Heart right ventricle (tissue), 16 donors: ENCODE measurements at places on chromosomes 5 and 9. TPM values are rescaled to one million over a fixed set of nuclear protein-coding genes. Genes with fewer than 3 reads are reported as not detected.

Gene MLANA
- polyA plus RNA-seq: not detected

Gene NRARP
- 5.4 TPM for polyA plus RNA-seq

Gene FRMPD1
- 0.03 TPM for polyA plus RNA-seq

Gene CER1
- polyA plus RNA-seq: not detected

Gene RNF183
- 0.03 TPM for polyA plus RNA-seq

DNA sequence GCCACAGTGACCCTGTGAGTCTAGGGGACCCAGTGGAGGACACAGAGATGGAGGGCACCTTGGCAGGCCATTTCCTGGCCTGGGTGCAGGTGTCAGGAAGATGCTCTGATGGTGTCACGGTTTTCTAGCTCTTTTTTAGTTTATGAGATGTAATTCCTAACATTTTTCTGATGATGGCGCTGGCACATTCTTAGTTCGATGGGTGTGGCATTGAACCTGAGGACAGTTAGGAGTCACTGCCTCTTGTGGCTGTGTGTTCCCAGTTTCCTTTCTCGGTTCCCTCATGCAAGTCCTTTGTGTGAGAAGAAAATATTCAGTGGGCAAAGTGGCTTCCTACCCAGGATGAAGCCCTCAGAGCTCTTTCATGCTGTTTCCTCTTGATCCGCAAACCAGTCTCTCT lies 129.4 kb upstream of the ICE1 start:
- DNase-seq: no peak

GRCh38 chr9:73151653-73152542 lies at the start of gene ANXA1:
Gene ANXA1 (plus strand): TSS chr9:73151865. CDS start chr9:73158536, 6,671 bp downstream.
- DNase-seq: no peak

DNA sequence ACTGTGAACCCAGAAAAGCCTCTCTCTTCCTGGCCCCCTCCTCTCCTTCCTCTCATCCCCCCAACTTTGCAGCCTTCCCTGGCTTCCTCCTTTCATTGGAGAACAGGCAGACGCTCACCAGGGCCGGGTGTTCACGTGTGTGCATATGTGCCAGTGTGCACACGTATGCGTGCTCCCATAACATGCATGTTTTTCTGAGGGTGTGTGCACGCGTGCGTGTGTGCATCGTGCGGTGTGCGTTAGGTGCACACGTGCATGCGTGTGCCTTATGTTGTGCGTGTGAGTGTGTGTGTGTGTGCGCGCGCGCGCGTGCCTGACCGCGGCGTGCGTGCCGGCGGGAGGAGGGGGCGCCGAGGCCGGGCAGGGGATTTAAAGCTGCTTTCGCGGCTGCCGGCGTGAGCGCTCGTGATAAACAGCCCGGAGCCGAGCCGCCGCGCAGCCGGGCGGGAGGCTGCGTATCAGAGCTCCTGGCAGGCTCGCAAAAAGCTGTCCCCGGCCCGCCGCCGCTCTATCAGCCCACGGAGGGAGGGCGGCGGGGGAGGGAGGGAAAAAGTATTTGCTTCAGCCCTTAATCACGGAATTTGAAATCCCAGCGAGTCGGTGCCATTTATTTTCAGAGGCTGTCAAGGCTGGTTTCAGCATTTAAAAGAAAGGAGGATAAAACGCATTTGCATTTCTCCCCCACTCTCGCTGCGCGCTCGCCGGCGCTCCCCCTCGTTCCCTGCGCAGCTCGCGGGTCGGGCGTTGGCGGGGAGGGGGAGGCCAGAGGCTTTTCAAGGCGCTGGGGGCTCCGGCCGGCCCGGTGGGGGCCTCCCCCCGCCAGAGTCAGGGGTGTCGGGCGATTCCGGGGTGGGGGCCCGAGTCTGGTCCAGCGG lies 183.9 kb downstream of the C9orf50 start:
- DNase-seq: peak; percentile 76

- no peak for DNase-seq
Observed at GRCh38 chr9:79224672-79225433, 346.9 kb upstream of the TLE4 start.

DNA sequence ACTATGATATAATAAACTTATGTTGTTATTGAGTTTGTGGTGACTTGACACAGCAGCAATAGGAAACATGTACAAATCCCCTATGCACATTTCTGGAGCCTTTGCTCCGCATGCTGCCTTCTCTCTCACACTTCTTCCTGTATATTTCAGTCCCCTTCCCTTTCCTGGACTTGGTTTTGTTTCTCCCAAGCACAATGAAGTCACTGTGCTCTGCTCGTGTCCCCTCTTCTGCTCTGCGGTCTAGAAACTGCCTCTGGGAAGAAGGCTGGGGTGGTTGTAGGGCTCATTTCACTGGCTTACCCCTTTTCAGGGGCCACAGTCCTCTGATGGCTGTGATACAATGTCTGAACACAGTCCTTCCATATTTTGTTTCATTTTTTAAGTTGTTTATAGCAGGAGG lies 15.7 kb upstream of the FGD3 start:
- no peak for DNase-seq

GRCh38 chr9:113651896-113652295 lies 188.4 kb downstream of the RGS3 start:
- DNase-seq: no peak

GRCh38 chr5:39117401-39117800 lies 43.2 kb upstream of the RICTOR start:
- no peak for DNase-seq

DNA sequence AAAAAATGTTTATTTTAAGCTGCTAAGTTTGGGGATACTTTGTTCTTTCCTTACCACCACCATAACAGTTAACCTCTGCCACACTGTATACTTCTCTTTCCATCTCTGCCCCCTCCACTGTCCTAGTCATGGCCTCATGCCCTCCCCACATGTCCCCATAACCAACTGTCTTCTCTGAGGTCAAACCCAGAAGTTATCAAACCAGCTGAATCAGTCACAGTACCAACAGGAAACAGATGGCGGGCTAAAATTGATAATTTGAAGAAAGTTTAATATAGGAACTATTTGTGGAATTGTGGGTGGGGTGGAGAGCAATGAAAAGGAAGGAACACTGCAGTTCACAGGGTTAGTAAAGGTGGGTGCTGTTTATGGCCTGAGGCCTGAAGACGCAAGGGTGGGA lies 5.7 kb upstream of the DCTN4 start:
- no peak for DNase-seq

DNA sequence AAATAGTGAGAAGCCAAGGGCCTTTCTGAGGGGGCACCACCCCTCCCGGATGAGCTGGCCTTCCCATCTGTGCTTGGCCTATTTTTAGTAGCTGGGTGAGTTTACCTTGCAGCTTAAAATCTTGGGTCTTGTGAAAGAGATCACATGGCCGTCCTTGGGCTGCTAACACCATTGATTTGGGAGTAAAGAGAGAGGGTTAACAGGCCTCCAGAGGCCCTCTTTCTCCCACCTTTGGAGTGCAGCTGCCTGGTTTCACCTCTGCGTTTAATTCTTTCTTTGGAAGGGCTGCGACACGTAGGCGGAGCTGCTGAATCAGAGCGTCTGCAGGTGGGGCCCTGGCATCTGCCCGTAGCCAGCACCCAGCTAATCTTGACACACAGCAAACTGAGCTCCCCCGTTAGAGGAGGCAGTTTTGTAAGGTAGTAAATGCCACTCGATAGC lies 12.8 kb downstream of the OLFM1 start:
- DNase-seq: no peak

DNA sequence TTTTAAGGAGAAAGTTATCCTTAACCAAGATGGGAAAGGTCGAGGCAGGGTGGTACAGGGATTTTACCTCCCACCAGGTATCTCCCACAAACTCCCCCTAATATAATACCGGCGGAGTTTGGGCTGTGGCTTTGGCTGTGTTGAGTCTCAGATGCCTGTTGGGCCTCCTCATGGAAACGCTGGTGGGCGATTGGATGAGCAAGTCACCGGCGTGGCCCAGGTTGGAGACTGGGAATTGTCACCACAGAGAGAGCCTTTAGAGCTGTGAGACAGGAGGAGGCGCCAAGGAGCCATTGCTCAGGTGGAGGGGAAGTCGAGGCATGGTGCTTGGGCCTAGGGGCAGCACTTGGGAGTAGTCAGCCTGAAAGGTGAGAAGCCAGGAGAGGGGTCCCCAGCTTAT lies 3.4 kb upstream of the CAMSAP1 start:
- no peak for DNase-seq

- no peak for DNase-seq
Observed at GRCh38 chr5:167813389-167813788, 478.1 kb upstream of the WWC1 start.

- no peak for DNase-seq
Observed at GRCh38 chr9:122785269-122785668, 3.5 kb upstream of the OR5C1 start.

DNA sequence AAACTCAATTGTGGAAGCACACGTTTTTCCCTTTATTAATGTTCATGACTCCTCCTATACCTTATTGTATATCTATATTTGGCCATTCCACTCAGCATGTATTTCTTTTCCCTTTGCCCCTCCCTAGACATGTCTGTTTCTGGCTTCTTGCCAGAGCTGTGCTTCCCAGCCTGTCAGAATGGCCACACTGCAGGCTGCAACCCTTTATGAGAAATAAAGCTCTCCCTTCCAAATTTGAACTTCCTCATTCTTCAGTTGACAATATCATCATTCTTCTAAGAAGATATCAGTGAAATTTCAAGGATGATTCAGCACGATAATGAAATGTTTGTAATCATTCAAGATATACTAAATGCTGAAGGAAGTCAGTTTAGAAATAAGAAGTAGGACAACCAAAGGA lies 107.6 kb upstream of the PRSS3 start:
- DNase-seq: no peak

DNA sequence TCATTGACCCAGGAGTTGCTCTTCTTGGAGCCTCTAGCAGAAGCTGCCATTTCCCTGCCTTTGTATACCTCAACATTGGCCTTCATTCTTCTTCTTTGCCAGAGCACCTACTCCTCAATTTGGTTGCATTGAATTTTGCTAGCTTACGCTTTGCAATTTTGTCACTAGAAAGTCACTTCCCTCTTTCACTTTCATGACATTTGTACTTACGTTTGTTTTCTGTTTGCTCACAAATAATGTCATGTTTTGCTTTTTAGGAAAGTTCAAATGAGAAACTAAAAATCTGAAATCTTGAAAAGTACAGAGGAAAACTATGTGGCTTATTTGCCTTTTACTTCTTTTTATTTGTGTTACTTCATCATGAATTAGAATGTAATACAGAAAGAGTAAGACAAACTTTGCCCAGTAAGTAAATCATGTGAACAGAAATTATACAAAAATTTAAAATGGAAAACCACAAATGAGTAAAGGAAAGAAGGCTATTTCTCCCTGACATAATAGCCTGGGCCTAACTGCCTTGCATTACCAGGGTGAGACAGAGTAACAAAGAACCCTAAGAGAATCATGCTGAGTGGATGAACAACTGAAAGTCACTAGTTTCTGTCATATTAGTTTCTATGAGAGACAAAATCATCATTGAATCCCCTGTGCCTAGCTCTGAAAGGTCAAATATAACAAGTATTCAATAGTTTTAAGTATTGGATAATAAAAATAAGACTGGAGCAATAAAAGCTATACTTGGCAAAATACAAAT lies 7.4 kb upstream of the IFNA1 start:
- DNase-seq: no peak

DNA sequence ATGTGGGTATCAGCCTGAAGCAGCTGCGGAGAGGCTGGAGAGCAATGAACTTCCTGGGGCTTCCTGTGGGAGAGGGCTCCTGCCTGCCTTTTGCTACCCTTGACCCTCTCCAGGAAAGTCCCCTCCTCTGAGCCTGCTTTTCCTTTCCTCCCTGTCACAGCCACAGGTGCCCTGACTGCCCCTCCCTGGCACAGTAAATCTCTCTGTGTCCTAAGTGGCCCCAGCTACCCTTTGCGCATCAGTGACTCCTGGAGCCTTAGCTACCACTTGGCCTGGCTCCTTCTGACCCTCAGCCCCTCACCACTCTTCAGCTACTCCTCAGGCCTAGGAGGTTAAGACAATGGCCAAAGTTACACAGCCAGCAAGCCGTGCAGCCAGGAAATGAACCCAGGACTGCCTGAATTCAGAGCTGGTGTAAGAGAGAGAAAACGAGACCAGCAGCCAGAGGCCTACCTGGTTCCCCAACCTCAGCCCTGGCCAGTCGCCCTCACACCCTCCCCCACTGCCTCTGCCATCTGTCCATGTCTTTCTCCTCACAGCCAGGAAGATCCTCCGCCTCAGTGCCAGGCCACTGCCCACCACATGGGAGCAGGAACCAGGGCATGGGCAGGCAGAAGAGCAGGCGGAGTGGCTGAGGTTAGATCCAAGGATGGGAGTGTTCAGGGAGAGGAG lies 18.6 kb downstream of the CNTFR start:
- DNase-seq: peak; percentile 2
